ENCODE measurements at places on chromosomes 3 and 15.

GRCh38 chr3:187968883-187969580, 184.9 kb upstream of the LPP start:
- DNase-seq: no peak

- DNase-seq: no peak
Observed at GRCh38 chr15:66629817-66630576, 64.2 kb upstream of the LCTL start.

- no peak for DNase-seq
Observed at GRCh38 chr3:113275583-113275928, 64.2 kb downstream of the BOC start.

GRCh38 chr3:22263042-22263441, 512.0 kb upstream of the ZNF385D start:
- DNase-seq: no peak

DNA sequence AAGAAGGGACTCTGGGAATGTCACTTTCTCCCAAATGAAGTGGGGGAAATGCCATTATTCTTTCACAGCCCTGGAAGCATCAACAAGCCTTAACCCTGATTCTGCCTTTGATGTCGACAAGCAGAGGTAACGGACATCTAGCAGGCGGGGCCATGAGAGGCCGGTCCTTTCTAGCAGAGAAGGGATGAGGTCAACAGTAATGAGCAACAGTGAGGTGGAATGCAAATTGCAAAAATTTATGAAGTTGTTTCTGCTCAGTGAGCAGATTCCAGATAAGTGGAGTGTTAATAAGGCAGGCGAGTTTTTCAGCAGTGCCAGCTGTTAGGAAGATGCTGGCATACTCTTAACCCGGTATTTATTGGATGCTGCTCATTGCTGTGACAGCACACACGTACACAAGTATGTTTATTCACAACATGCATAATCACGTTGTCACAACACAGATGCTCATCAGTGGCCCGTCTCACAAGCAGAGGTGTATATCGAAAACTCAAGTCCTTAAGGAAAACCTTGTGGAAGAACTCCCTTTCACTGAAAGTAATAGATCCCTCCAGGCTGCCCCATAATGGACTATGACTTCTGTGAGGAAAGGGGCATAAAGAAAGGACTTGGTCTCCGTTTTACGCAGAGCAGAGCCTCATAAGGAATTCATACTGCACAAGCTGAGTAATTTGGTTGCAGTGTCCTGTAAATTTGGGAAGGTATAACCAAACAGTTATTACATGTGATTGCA, 329.0 kb downstream of the IGSF11 start:
- no peak for DNase-seq

DNA sequence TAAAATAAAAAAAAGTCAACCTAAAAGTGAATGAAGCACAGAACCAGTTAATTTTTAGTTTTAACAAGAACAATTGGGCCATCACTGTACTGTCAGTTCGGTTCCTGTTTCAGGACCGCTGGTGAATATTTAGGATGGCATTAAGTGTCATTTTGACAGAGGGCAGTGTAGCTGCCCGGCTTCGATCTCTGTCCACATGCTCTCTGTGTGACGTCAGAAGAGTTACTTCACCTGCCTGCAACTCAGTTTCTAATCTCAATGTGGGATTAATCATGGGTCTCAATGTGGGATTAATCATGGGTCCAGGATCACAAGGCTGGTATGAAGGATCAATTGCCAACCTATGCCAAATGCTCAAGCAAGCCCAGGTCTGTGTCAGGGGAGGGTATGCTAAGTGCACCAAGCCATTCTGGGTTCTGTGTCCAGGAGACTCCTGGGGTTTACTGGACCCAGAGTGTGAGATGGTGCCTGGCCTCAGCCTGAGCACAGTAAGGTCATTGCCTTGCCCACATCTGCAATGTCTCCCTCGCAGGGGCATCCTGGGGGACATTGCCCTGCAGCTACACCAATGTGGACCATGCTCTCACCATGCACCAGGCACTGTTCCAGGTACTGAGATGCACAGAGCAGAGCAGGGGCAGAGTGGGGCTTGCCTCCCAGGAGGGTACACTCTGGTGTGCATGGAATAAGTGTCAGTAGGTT, 8.1 kb downstream of the GABRA5 start:
- no peak for DNase-seq

- DNase-seq: no peak
Observed at GRCh38 chr3:43894176-43895049, 203.7 kb downstream of the ABHD5 start.

DNA sequence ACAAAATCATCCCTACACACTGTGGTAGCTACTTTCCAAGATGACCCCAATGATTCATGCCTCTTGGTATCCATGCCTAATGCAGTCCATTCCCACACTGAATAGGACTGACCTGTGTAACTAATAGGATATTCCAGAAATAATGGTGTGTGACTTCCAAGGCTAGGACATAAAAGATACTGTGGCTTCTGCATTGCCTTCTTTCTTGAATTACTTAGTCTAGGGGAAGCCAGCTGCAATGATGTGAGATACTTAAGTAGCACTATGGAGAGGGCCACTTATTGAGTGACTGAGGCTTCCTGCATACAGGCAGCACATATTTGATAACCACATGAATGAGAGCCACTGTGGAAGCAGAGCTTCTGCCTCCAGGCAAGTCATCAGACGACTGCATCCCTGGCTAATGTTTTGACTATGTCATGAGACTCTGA, 50.1 kb downstream of the NR1I2 start:
- DNase-seq: no peak

- DNase-seq: no peak
Observed at GRCh38 chr3:83953417-83954089, 1005.2 kb upstream of the CADM2 start.

GRCh38 chr3:32424581-32425250, 33.1 kb downstream of the CMTM7 start:
- no peak for DNase-seq

GRCh38 chr15:51623386-51623938, 891 bp upstream of the DMXL2 start:
- DNase-seq: no peak

DNA sequence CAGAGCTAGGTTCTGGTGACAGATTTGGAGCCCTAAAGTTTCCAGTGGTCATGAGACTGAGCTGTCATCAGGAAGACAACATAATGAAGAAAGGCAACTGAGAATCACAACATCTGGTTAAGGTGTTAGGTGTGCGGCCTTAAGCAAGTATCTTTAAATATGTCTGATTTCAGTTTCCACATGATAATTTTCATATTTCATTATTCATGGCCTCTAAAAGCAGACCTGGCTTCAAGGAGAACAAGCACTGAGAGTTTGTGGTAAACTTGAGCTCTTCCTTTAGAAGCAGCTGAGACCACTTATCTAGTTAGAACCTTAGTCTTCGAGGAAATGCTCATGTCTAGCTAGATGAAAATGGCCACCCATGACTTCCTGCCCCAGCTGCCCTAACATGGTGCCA, 25.7 kb upstream of the MYLK start:
- DNase-seq: no peak

GRCh38 chr15:84661001-84661400, 3.0 kb upstream of the NMB start:
- no peak for DNase-seq

DNA sequence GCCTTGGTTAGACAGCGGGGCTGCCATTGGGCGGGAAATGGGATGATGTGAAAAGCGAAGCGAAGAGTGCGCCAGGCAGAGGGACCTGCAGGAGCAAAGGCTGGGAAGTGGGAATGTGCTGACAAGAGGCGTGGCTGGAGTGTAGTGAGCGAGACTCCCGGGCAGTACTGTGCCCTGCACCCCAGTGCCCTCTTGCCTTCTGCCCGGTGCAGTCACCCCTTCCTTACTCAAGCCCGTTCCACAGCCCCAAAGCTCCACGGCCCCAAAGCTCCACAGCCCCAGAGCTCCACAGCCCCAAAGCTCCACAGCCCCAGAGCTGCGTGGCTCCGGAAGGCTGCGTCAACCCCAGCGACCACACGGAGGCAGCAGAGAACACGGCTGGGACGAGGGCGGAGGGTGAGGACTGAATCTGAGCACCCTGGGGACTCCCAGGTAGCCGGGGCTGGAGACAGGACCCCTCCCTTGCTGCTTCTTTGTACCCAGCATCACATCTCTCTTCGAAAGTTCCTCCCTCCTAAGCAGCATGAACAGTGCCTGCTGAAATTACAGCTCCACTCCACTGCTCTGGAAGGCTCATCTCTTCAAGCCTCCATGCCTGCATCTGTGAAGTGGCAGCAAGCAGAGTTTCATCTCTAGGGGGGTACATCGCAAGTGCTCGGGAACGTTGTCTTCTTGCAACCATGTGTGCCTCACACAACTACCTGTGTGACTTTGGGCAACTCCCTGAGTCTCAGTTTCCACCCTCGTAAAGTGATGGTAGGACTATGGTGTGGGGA, 108.9 kb downstream of the FBLN2 start:
- peak; percentile 72 for DNase-seq

DNA sequence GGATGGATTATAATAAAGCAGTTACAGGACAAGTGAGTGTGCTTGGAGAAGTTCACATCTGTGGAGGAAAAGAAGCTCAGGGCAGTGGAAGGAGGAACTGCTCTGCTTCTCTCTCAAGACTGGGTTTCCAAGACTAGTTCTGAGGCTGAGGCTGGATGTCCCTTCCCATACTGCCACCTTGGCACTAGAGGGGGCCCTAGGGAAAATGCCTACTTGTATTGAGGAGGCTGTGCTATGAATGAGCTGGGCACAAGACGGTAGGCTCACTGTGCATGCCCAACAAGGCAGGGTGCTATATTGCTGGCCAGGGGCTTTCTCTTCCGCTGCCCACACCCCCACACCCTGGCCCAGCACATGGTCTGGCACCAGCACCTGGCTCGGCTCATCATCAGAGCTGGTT, 65.2 kb downstream of the SLCO2A1 start:
- no peak for DNase-seq

DNA sequence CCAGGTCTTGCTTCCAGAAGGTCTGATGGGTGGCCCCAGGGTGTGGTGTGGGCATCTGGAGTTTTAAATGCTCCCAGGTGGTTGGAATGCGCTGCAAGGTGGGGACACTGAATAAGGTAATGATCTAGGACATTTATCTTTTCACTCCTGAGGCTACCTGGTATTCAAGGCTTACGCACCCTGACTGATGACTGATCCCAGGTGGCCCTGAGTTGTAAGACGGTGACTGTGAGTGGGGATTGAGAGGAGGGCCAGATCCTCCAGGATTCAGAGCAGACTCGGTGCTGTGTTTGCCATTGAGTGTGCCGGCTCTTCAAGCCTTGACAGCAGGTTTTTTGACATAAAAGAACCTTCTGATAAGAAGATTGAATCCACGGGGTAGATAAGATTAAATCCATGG, 40.3 kb downstream of the SLC6A20 start:
- no peak for DNase-seq

DNA sequence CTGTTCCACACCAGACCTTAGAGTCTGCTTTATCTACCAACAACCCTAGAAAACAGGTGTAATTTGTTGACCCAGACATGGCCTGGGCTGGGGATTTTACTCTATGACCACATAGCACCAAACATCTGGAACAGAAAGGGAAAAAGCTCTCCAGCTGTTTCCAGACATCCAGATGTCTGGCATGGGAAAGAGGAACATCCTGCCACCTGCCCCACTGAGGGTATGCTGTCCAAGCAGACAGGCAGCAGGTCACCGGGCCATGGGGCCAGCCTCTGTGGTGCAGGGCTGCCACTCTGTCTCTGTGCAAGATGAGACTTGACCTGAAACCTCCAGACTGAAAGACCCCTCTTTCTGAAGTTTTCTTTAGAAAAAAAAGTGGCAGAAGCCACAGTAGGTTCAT, 359.3 kb upstream of the ICE2 start:
- no peak for DNase-seq

- no peak for DNase-seq
Observed at GRCh38 chr3:61956236-61956635, 394.9 kb downstream of the PTPRG start.

DNA sequence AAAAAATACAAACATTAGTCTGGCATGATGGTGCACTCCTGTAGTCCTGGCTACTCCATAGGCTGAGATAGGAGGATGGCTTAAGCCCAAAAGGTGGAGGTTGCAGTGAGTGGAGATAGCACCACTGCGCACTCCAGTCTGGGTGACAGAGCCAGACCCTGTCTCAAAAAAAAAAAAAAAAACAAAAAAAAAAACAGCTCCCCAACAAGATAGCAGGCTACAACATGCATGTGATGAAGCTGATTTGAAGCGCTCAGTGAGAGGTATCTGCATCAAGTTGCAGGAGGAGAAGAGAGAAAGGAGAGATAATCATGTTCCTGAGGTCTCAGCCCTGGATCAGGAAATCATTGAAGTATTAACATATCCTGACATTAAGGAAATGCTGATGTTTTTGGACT, 608 bp upstream of the PPCDC start:
- DNase-seq: no peak

GRCh38 chr15:72285927-72286516, 13.7 kb upstream of the PARP6 start:
- peak; percentile 38 for DNase-seq

Measured in CD4-positive, alpha-beta T cell treated with Interleukin-21 for 1 hour (primary cell).